SK-N-MC (cell line): ENCODE measurements at places on chromosomes 13 and 19.
A peak's percentile ranks its signal among the peaks of the same experiment; 100 is the strongest.

GRCh38 chr19:41997121-41997850 lies 3.3 kb upstream of the ATP1A3 start:
- no peak for DNase-seq

GRCh38 chr19:35038623-35039512 lies 2.7 kb upstream of the HPN start:
- DNase-seq: no peak

- DNase-seq: no peak
These were observed 3.4 kb downstream of the URI1 start for GRCh38 chr19:29945433-29945832.

GRCh38 chr19:44260343-44260681 lies 626 bp downstream of the ZNF233 start:
- DNase-seq: no peak

- DNase-seq: no peak
These were observed 28.6 kb upstream of the ATP1A3 start for GRCh38 chr19:42022616-42023015.

DNA sequence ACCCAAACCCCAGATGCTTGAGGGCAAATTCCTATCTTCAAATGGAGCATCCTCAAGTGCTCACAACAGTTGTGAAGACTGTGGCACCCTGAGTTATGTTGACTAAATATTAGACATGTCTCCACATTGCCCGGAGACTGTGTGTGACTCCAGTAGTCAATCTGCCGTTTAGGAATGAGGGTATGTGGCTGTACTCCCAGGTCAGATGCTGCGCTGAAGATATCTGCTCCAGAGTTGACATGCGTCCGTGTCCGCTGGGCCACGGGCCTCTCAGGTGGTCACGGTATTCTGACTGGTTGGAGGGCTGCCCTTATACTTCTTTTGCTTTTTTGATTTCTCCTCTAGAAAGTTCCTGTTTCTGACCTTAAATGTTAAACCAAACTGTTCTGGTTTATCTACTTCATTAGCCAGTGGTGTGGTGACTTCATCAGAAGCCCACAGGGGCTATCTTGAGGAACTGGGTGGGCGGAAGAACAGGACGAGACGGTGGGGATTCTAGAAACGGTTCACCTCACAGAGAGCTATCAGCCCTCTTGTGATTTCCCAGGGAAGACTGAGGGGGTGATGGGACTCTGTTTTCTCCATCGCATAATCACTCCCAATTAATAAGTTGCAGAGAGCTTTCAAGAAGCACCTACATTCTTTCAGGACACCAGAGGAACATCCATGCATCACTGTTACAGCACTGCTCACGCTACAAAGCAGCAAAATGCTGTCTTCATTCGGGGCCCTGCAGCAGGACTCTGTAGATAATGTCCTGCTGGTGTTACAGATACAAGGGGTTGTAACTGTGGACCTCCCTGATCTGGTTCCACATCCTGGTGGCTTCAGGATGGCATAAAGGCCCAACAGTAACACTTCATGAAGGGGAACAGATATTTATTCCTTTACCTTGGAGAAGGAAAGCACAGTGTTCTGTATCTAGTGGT lies 1.3 kb upstream of the LCP1 start:
- DNase-seq: no peak

DNA sequence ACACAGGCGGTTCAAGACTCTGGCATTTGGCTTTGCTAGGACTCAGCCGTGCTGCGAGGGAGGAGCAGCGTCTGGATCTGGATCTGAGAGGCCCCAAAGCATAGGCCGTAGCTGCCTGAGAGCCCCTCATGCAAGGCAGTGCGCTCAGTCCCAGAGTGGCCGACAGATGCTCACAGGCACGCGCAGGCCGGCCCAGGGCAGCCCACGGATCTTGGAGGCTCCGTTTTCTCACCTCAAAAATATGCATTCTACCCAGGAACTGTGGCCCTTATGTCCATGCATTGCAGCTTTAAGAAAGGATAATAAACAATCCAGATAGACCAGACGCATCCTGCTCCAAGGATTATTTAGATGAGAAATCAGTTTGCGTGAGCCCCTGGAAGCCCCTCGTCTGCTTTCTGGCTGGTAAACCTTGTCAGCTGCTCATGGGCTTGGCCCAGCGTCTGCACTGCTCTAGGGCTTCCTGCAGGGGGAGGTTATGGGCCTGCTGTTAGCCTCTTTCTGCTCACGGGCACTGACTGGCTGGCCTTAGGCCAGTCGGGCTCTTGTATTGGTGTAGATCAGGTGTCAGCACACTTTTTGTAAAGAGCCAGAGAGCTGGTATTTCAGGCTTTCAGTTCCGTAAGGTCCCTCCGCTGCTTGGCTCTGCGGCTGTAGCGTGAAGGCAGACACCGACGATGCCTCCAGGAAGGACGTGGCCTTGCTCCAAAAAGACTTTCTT lies 24.2 kb downstream of the TEX29 start:
- no peak for DNase-seq

GRCh38 chr13:26855071-26855470 lies 94.5 kb upstream of the GPR12 start:
- DNase-seq: no peak

DNA sequence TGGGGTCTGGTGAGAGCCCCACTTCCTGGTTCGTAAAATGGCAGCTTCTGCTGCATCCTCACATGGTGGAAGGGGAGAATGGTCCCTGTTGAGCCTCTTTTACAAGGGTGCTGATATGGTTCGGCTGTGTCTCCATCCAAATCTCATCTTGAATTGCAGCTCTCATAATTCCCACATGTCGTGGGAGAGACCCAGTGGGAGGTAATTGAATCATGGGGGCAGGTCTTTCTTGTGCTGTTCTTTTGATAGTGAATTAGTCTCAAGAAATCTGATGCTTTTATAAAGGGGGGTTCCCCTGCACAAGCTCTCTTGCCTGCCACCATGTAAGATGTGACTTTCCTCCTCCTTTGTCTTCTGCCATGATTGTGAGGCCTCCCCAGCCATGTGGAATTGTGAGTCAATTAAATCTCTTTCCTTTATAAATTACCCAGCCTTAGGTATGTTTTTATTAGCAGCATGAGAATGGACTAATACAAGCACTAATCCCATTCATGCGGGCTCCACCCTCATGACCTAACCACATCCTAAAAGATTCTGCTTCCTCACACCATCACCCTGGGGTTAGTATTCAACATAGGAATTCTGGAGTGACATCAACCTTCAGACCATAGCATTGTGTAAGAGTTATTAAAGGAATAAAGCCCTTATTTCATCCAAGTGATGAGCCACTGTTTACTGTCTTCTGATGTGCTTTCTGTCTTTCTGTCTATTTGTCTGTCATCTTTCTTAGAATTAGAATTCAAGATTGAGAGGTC lies 159.0 kb upstream of the IRS2 start:
- no peak for DNase-seq

- no peak for DNase-seq
These were observed 39.5 kb downstream of the CERS4 start for GRCh38 chr19:8248348-8249328.

DNA sequence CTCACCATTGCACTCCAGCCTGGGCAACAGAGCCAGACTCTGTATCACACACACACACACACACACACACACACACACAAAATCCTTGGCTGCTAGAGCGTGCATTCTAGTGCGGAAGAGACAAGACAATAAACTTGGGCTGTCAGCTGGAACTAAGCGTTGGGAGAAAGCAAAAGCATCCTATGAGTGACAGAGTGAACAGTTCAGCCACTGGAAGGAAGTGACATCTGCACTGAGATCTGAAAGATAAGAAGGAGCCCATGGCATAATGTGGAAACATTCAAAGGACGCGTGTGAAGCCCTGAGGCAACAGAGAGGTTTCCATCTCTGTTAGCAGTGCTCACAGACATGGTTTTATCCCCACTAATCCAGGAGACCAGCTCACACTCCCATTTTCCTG lies 3.5 kb upstream of the SLC1A5 start:
- no peak for DNase-seq

- no peak for DNase-seq
These were observed 137.6 kb downstream of the FOXO1 start for GRCh38 chr13:40528881-40529280.

- peak; percentile 44 for DNase-seq
These were observed 32.0 kb upstream of the TUBGCP3 start for GRCh38 chr13:112619730-112620631.

GRCh38 chr19:42178791-42179674 lies 38.4 kb downstream of the DEDD2 start:
- no peak for DNase-seq

GRCh38 chr13:52395704-52396103 lies 10.3 kb downstream of the THSD1 start:
- DNase-seq: no peak

DNA sequence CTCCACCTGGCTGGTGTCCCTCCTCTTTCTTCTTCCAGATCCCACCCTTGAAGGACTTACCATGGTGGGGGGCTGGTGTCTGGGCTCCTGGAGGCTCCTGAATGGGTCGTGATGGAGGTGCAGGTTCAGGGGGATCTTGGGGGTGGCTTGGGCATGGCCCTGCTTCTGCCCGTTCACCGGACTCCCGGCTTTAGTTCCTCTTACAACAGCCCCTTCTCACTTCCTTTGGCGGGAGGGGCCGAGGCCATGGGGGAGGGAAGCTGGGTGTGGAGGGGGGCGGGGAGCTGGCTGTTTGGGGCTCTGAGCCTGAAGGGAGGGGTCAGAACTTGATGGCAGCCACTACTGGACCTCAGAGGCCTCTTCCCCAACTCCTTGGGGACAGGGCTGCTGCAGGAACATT lies at the start of gene MYO1F:
TSS of gene MYO1F (minus strand) at position 196 of the 400 bp plus-strand sequence. CDS start at position 63, 133 bp downstream.
- DNase-seq: no peak

- no peak for DNase-seq
These were observed 87.6 kb upstream of the SLC15A1 start for GRCh38 chr13:98839856-98840769.

GRCh38 chr19:51138549-51138979 lies 3.5 kb upstream of the SIGLEC7 start:
- DNase-seq: no peak

DNA sequence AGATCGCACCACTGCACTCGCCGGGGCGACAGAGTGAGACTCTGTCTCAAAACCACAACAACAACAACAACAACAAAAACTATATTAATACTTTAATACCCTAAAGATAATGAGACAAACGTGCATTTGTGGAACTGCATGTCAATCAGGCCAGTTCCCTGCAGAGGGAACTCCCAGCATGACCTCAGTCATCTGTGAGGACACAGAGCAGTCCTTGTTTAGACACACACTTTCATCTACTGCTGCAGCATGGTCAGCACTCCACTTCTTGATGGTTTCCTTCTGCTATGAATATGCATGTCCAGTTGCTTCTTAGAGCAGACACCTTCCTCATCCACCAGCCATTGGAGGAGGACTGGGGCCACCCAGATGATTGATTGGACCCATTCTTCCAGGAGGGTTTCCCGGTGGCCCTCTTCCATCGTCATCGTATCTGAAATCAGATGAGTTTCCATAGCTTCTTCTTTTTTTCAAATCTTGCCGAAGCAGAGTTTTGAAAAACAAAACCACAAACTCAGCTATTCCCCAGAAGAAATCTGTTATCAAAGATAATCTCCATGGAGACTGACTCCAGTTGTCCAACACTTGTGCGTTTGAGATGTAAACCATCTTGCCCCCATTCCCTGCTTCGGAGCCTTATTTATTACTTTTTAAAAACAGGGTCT lies 26.5 kb downstream of the ZNF607 start:
- no peak for DNase-seq

DNA sequence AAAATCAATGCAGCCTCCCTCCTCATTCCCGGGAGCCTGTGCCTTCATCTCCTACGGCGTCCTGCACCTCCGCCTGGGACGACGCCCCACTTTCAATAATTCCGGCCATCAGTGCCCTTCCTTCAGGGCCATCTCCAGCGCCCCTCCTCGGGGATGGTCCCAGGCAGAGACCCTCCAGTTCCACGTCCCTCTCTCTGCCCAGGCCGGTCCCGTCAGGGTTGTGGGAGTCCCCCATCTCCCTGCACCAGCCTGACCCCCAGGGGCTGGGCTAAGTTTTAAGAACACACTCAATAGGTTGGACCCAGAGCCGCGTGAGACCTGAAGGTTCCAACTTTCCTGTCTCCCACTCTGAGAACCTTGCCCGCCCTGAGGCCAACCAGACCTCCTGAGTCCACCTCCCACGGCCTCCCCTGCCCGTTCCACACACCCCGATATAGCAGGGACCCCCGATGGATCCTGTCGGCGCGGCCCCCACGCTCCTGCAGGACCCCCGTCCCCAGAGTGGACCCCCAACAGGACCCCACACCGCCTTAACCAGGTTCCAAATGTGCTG lies 646 bp downstream of the TMEM161A start:
- DNase-seq: no peak

GRCh38 chr19:30810726-30811125 lies 438.5 kb downstream of the ZNF536 start:
- DNase-seq: no peak

DNA sequence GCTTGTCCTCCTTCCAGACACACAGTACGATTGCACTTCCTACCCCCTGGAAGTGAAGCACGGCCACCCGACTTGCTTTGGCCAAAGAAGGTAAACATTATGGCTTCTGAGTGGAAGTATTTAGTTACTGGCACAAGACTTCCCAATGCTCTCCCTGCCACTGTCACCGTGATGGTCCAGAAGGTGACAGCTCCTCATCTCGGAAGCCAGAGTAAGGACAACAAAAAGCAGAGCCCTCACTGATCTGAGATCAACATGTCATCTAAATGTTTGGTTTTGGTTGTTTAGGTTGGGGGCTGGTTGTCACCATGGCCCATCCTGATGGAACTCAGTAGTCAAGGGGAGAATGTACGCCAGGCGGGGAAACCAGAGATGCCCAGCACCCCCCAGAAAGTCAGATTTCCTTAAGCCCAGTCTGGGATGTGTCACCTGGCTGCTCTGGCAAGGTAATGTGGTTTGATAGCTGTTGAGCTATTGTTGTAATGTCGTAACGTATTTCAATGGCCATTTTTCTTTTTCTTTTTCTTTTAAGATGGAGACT lies 170.1 kb upstream of the ZNF536 start:
- DNase-seq: no peak

DNA sequence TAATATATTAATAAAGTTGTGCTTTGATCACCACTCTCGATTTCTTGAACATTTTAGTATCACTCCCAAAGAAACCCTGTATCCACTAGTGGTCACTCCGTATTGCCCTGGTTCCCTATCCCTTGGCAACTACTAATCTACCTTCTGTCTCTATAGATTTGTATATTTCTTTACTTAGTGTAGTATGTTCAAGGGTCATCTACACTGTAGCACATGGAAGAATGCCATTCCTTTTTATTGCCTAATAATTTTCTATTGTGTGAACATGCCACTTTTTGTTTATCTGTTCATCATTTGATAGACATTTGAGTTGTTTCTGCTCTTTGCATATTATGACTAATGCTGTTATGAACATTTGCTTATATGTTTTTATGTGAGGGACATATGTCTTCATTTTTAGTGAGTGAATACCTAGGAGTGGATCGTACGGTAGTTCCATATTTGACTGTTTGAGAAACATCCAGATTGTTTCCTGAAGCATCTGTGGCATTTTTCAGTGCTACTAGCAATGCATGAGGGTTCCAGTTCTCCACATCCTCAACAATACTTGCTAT lies 254.0 kb downstream of the GPC6 start:
- DNase-seq: no peak
